ENCODE measurements at places on chromosomes 7 and 10.
A peak's percentile ranks its signal among the peaks of the same experiment; 100 is the strongest.

DNA sequence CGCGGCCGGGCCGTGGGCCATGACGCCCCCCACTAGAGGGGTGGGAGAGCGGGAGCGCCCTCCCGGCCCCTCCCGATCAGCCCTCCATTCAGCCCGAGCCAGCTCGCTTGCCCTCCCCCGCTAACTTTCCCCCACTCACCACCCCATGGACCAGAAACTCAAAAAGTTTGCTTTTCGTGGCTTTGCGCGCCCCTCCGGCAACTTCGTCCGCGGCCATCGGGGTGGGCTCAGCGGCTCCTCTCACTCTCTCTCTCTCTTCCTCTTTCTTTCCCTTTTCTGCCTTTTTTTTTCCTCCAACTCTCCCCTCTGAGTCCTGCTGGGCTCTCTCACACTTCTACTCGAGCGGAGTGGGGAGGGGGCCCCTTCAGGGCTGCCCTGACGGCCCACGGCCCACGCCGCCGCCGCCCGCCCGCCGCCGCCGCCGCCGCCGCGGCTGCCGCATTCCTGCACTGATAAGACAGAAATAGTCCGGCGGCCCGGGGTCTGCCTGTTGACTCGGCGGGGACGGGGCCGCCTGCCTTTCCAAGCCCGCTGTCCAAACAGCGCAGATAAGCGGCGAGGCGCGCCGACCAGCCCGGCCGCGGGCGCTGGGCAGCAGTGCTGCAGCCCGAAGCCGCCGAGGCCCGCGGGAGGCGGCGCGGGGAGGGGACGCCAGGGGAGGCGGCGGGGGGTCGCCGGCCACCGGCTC lies at the start of gene SMARCD3:
Gene SMARCD3, minus strand, starts transcription at position 349 of the 688 bp plus-strand sequence. Its CDS starts 132 bp downstream, at position 217.
- DNase-seq = peak; percentile 73

DNA sequence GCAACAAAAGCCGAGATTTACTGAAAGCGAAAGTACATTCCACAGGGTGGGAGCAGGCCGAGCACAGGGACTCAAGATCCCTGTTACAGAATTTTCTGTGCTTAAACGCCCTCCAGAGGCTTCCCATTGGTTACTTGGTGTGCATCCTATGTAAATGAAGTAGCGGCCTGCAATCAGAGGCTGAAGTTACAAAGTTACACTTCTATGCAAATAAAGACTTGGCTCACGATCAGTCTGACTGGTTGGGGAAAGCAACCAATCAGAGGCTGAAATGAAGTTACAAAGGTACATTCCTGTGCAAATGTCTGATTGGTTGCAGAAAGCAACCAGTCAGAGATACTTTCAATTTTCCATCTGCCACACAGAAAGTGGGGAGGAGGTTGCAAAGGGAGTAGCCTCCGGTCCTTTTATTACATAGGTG lies 4.1 kb downstream of the ACBD7 start:
- peak; percentile 91 for DNase-seq

DNA sequence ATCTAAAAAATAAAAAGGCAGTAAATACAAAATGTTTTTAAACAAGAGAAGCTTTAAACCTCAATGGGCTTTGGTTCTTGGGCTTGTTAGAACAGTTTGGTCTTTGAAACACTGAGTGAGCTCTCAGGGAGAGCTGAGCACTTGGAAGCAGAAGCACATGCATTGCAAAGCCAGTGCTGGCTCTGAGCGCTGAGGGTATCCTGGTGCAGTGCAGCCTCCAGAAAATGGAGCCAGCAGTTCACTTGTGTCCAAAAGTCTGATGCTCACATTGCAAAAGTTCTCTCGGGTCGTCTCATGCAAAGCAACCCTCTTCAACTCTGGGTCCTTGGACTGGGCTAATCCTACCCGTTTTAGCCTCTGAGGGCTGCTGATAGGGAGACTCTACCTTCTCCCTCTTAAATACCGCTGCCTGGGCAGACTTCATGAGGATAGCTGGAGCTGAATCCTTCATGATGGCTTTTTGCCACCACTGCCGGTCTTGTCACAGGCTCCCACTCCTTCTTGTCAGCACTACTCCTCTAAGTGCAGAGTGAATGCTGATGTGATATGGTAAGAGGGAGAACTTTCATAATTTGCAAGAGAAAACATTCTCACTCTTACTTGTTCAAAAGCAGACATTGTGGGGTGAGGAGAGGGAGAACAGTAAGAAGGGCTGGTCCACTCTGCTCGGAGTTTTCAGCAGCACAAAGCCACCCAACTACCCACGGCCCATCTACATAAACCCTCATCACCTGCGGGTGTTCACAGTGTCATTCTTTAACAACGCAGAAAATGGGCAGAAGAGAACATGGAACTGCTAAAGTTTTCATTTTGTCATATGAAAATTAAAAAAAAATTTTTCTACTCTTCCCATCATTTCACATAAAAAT lies 42.2 kb upstream of the BMPER start:
- DNase-seq = no peak

DNA sequence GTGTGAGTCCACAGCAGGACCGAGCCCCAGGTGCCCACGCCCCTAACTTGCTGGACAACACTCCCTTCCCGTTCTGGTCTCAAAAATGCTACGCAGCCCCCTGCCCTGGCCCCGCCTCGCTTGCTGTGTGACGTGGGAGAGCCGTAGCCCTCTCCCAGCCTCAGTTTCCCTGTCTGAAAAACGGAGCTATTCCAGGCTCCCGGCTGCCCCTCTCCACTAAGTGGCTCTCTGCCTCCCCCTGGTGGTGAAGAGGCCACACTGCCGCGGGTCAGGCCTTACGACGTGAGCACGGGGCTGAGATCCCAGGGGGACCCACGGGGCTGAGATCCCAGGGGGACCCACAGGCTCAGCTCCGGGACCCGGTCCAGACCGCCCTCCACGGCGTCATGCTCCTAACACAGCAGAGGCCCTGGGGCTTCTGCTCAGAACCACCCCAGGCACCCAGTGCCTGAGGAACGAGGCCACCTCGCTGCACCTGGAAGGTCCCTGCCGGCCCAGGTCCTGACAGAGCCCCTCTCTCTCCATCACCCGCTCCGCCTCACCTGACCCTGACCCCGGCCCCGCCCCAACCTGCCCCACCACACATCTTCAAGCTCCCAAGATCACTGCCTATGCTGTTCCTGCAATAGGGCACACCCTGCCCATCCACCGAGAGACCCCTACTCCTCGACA lies 26.7 kb downstream of the MICALL2 start:
- DNase-seq = peak; percentile 39

GRCh38 chr10:128069351-128070051 lies 56.7 kb downstream of the MKI67 start:
- peak; percentile 59 for DNase-seq

DNA sequence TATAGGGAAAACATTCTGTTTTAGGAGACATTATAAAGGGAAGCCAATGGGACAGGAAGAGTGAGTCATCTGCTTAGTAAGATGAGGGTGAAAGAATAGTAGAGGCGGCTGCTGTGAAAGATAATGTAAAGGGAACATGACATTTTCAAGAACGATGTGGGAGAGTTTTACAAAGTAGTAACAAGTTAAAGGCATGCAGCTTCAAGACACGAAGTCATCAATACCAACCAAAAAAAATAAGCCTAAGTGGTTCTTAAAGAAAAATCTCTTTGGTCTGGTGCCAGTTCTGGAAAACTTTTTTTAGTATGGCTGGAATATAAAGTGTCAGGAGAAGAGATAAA lies 6.1 kb downstream of the GSTO1 start:
- peak; percentile 61 for DNase-seq

DNA sequence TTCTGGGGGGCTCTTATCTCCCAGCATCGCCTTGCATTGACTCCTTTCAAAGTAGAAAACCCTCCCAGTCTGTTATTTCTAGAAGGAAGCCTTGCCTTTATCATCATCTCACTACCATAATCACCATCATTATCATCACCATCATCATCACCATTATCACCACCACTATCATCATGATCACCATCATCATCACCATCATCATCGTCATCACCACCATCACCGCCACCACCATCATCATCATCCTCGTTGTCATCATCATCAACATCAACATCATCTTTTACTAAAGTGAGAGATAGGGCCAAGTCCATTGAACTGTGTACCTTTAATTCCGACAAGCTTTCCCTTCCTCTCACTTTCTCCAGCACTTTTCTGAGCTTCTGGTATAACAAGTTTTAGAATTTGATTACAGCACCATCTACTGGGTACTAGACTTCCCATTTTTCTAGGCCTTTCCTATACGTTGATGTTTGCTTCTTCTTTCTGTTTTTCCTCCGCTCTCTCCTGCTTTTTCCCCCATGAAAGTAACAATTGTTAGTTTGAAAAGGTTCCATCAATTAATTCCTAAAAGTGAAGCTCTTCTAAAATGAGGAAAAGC lies 226.4 kb downstream of the BUB3 start:
- peak; percentile 6 for DNase-seq

DNA sequence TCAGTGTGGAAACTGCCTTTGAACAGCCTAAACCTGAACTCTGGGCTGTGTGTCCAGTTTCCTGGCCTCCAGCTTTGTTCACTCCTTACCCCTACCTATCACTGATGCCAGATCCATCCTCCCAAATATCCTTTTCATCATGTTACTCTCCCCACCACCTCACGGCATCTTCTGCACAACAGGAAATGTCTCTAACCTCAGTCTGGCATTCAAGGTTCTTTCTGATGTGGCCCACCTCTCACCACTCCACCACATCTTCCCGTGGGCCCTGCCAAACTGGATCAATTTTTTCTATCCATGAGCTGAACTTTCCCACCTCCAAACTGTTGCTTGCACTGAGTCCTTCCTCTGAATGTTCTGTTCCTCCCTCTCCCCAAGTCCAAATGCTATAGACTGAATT lies 35.8 kb upstream of the MAP3K8 start:
- DNase-seq = no peak

DNA sequence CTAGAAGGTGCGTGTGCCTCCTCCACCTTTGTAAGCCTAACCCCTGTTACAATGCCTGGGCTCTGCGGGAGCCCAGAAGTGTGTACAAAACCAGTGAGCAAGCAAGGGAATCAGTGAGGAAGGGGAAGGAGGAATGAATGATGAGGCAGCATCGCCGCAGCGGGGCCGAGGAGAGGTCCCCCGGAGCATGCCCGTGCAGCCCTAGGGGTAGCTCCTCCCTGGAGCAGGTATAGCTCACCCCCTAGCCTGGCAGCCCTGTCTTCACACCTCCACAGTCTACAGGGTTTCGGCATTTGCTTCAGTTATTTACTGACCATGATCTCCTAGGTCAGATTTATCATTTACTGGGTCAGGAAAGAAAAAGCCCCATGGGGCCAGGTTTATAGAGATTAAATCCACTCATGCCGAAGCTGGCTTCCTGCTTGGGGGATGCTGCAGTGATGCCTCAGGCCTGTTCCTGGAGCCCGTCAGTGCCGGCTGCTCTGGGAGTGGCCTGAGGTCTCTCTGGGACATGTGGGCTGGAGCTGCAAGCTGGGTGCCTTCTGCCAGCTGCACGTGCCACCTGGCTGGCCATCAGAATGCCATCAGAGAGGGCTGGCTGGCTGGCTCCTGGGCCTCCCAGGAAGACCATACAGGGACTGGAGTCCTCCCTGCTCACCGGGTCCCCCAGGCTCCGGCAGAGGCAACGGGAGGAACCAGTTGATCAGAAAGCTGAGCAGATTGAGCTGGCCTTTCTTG lies 138.9 kb downstream of the GRK5 start:
- DNase-seq = no peak

DNA sequence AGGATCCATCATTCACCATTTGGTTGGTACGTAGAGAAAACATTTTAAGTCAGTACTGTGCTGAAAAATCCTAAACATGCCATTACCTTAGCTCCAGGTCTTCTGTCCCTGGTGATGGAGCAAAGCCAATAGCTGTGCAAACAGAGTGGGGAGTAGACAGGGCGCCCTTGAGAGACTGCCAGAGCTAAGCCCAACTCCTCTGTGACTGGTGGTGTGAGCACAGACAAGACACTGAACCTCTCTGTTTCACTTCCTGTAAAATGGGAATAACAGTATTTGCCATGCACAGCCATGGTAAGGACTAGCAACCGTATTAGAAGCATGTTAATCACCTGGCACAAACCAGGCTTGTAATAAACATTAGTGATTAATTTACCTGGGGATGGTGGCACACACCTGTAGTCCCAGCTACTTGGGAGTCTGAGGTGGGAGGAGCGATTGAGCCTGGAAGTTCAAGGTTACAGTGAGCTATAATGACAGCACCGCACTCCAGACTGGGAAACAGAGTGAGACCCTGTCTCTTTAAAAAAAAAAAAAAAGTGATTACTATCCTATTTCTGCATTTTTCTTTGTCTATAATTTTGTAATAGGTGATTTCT lies 28.7 kb downstream of the LYZL1 start:
- no peak for DNase-seq

DNA sequence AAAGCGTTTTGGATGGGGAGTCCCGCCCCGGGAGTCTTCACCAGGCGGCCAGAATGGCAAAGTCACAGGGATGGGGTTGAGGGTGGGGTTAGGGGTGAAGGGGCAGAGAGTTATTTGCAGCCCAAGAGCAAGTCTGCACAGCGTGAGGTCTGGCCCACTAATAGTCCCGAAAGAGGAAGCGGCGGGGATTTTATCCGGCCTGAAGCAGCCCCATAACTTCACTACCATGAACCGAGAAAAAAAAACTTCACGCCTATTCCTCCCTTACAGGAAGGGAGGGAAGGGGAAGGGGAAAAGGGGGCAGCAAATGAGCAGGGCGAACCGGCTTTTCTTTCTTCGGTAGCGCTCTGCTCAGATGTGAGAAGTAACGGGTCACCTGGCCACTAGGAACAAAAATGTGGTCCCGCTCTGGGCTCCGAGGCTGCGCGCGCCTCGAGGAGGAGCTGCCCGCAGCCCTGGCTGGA lies 712 bp downstream of the ITPRIP start:
- peak; percentile 23 for DNase-seq

DNA sequence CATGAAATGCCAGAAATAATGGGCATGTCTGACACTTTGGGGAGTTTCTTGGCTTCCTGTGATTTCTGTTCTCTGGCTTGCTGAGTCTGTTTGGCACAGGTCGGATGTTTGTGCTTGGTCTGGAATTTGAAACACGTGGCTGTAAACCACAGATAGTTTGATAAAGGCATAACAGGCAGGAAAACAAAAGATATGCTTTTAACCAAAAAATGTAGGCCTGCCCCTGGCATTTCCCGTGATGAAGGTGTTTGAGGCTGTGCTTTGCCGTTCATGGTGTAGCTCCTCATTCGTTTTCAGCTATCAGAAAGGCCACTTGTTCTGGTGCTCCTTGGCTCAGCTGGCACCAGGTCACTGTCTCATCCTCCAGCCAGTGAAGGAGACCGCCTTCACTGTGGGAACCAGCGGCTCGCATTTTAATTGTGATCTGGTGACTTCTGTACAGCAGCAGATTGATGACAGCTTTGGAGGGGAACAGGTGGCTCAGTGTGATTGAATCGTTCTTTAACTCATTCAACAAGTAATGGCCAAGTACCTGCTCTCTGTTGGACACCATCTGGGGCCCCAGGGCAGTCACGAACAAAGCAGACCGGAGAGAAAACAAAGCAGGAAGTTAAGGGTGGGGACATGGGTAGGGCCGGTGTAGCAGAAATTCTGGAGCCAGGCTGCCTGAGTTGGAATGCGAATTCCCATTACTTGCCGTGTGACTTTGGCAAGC lies 111.5 kb downstream of the CCNY start:
- DNase-seq = peak; percentile 61

DNA sequence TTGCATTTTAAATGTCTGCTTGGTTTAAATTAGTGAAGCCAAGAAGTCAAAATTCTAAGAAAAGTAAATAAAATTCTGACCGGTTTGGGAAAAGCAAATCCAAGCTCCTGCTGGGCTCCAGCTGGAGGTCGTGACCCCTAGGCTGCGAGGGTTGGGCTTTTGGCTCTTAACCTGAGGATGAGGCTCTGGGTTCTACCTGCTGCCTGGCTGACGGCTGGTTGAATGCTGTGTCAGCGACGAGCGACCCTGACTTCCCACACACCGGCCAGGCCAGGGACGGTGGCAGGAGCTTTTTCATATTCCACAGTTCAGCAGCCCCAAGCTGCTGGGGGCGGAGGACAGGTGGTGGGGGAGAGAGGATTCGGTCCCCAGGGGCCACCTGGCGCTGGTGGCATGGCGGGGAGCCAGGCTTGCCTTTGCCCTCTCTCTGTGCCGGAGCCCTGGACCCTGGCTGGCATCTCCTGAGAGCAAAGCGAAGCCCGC lies 843 bp upstream of the PLPP4 start:
- DNase-seq = no peak

Data from fibroblast of skin of right quadriceps (primary cell).